Omental fat pad (tissue), 4 donors: ENCODE measurements at places on chromosomes 5 and 9.
A peak's percentile ranks its signal among the peaks of the same experiment; 100 is the strongest.

DNA sequence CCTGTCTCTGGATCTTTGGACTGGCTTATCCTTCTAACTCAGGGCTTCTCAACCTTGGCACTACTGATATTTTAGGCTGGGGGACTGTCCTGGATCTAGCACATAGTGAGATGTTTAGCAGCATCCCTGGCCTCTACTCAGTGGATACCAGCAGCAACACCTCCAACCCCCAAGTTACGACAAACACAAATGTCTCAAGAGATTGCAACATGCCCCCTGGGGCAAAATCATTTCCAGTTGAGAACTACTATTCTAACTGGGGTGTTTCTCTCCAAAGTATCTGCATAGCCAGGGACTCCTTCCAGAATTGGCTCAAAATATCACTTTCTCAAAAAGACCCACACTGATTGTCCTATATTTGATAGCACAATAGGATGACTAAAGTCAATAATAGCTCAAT is 7.2 kb upstream of the TLR4 start:
- DNase-seq: no peak

- DNase-seq: no peak
Measured at GRCh38 chr5:75460942-75461610, 50.4 kb downstream of the CERT1 start.

DNA sequence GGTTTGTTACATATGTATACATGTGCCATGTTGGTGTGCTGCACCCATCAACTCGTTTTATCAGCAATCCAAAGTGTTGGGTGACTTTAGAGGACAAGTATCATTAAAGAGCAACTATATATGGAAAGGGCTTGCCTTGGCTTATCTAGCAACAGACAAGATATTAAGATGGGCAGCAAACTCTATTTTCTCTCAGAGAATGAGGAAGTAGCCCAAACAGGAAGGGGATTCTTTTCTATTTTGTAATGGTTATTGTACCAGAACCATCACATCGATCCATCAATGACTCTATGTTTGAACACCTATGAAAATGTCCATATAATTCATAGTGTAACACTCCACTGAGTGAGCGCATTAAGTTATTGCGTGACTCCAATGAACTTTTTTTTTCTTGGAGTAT is 260.1 kb upstream of the SLC24A2 start:
- no peak for DNase-seq

DNA sequence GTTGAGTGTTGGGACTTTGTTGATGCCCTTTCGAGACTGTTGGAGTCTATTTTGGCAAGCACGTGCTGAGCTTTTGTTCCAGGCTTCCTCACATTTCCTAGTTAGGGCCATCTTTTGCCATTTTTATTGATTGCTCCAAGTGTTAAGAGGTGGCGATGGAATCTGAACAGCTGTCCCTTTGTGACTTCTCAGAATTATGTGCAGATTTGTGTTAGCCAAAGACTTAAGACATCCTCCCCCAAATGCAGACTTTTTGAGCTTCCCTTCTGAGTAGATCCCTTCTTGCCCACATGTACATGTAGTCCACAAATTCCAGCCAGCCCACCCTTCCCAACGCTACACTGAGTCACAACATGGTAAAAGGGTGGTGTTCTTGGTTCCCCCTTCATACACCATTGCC is 59.2 kb downstream of the SPIN1 start:
- no peak for DNase-seq

DNA sequence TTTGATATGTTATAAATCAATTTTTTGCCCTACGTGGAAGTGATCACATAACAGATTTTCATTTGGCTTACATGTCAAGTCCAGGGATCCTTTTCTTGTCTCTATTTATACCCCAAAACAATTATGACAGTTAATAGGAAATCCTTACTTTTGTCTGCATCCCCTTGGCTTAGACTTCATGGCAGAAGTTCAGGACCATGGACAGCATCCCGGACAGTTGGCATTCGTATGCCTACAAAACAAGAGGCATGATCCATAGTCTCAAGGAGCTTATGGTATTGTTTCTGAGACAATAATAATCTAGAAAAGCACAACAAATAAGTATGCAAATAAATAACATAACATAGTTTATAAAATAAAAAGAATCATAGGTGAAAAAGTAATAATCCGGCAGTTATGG is 214.3 kb upstream of the GRIA1 start:
- no peak for DNase-seq

- DNase-seq: no peak
Measured at GRCh38 chr9:131470581-131470991, 32.1 kb upstream of the POMT1 start.

DNA sequence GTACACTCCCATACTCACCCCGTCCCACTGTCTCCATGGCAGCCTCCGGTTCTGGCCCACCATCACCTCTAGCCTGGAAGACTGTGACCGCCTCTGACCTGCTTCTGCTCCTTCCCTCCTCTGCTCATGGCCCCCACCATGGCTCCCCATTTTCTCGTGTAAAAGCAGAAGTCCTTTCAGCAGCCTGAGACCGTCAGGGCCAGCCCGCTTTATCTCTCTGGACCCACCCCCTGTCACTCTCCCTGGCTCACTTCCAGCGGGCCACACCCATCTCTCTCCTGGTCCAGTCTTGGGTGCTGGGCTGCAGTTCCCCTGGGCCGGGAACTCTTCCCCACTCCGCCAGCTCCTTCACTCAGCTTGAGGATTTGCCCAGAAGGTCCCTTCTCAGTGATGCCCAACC is 96.0 kb upstream of the RUFY1 start:
- no peak for DNase-seq

- no peak for DNase-seq
Measured at GRCh38 chr5:131994533-131995226, 16.8 kb downstream of the ACSL6 start.

DNA sequence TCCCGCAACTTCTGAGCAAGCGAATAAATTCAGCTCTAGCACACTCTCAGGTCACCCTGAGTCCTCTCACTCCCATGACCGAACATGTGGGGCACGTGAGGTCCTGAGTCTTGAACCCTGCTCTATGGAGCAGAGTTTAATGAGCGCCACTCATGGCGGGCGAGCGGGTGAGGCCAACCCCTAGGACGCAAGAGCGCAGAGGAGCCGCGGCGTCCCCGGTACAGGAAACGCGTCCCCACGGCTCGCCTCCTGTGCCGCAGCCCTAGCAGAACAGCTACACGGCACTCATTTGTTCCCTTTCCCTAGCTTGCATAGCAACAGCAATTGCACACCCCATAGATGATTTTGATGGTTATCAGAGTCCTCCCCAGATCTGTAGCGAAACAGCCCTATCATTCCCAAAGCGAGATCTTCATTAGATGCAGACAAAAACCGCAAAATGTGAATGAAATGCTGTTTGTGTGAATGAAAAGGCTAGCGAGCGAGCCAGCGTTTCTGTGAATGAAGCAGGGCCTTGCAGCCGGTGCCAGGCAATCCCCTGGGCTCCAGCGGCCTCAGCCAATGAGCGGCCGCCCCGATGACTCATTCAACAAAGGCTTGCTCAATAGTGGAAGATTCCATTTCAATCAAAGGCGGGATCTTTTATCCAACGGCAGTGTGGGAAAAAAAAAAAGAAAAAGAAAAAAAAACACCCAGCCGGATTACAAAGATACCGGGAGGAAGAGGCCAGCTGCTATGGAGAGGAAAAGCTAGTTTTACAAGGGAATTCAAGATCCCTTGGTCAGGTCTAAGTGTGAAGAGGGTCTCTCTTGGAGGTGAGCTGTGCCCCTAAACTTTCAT is 1.5 kb upstream of the SHC3 start:
- peak; percentile 63 for DNase-seq

GRCh38 chr9:120153258-120153657 is 426.7 kb downstream of the CDK5RAP2 start:
- DNase-seq: no peak

DNA sequence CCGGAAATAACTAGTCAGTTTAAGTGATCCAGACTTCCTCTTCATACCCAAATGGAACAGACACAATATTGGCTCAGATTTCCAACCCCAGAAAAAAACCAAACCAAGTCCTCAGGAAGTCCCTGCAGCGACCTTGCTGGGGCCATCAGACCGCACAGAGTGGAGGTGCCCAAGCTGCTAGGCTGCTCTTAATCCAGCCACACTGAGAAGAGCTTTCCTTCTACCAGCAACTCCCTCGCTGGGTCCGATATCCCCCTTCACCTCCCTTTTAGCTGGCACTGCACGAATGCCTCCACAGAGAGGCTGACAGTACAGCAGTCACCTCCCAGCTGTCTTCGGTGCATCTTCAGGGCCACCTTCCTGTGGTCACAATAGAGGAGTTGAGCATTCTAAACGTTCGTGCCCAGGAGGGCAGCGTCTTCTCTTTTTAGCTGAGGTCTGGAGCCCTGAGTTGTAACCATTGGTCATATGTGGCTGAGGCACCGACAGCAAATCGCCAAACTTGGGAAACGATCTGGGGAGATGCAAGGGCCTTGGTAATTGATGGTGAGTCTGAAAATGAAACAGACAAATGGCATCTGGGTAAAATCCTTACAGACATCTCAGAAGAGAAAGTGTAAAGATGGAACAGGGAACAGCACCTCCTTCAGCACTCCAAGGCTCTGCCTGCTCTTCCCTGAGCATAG is 5.7 kb downstream of the NAIF1 start:
- no peak for DNase-seq

DNA sequence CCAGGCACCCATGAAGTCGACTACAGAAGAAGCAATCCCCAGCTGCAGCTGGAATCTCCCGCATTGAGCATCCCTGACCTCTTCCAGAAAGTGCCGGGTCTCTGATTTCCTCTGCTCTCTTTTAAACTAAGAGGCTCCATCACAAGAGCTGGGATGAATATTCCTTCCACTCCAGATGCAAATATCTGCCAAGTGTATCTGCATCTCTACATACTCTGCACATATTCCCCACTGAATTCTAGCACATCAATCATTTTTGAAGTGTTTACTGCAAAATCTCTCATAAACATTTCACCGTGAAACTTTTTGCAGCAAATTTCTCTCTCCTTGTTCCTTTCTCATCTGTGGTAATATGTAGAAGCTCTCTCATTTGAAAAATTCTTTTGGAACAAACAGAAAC is 161.5 kb downstream of the GABRB2 start:
- DNase-seq: no peak

- no peak for DNase-seq
Measured at GRCh38 chr5:86127696-86128095, 490.0 kb upstream of the COX7C start.

GRCh38 chr9:133786907-133787753 is 49.0 kb upstream of the SARDH start:
- DNase-seq: no peak

DNA sequence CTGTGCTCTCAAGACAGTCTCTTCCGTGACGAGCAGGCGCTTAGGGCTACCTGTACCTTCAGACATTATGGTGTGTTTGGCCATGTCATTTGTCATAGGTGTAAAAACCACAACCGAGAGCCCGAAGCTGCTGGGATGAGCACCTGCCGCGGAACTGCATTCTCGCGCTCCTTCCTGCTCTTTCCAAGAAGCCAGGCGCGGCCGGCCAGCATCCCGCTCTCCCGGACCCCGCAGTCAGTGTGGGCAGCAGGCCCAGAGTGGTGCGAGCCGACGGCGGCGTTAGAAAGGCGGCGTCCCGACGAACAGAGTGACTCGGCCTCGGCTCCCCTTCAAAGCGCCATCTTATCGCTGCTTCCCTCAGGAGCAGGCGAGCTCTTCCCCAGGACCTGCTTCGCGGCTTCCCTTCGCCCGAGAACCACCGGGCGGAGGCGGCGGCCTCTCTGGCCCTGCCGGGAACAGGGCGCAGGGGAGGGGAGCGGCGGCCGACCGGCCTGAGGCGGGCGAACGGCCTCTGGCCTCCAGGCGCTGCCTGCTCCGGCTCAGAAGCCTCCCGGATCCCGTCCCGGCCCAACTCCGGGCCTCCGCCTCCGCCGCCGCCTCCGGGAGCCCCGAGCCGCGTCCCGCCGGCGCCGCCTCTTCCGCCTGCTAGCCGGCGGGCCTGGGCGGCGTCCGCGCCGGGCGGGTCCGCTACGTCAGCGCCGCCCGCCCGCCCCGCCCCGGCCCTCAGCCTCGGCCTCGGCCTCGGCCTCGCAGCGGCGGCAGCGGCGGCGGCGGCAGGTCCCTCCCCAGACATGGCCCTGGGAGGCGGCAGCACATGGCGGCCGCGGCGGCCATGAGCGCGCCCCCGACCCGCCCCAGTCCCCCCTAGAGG is at the start of gene FAM120A:
FAM120A (plus strand) TSS at position 741 of the 871 bp plus-strand sequence. CDS start 231 bp downstream, outside the sequence.
- no peak for DNase-seq

DNA sequence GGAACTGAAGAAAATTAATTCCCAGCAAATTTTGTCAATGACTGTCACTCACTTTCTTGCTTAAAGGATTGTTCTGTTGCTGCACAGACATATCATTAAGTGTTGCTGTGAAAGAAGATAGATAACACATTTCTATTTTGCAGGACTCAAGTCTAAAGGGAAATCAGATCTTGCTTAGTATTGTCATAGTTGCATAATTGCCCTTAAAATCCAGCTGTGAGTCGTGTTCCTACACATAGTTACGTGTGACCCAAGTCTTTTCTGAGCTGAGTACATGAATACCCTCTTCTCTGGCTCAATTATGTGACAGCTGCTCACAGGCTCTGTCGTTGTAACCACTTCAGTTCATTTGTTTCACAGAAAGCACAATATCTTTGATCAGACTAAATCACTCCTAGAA is 390.8 kb downstream of the DTWD2 start:
- DNase-seq: no peak

DNA sequence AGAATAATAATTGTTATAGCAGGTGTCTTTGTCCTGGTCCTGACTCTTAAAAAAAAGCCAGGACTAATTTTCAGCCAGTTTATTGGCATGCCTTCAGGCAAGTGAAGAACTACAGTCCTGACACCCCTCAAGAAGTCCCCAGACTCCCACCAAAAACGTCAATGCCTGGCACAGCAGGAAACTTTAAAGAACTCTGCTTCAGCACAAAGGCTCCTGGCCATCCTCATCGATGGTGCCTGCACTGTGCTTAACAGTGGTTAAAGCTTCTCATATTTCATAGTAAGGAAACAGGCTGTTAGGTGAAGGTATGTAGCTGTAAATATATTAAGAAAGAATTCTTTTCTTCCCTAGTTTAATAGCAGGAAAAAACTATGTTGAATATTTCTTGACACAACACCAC is 280.1 kb upstream of the PUM3 start:
- DNase-seq: no peak

- no peak for DNase-seq
Measured at GRCh38 chr5:43410414-43410813, 1.8 kb downstream of the CCL28 start.

- no peak for DNase-seq
Measured at GRCh38 chr5:129508606-129509005, 48.5 kb downstream of the ADAMTS19 start.

- no peak for DNase-seq
Measured at GRCh38 chr5:41507501-41507900, 2.9 kb downstream of the PLCXD3 start.
